ENCODE measurements at places on chromosomes 1 and 21.

GRCh38 chr1:31507676-31508530 is 68.4 kb upstream of the TINAGL1 start:
- no peak for DNase-seq

GRCh38 chr21:40733024-40733397 is 113.9 kb downstream of the DSCAM start:
- DNase-seq = peak; percentile 91

DNA sequence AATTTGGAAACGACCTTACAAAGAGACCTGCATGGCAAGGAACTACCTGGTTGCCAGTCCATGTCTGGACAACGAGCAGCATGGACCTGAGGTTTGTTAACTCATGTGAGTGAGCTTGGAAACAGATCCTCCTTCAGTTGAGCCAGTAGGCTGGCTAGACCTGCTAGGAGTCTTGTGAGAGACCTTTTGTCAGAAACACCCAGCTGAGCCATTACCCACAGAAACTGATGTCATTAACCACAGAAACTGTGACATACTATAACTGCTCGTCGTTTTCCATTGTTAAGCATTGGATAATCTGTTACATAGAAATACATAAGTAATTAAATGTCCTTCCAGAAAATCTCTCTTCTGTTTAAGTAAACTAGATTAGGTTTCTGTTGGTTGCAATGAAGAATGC is 211.1 kb upstream of the C21orf91 start:
- DNase-seq = no peak

DNA sequence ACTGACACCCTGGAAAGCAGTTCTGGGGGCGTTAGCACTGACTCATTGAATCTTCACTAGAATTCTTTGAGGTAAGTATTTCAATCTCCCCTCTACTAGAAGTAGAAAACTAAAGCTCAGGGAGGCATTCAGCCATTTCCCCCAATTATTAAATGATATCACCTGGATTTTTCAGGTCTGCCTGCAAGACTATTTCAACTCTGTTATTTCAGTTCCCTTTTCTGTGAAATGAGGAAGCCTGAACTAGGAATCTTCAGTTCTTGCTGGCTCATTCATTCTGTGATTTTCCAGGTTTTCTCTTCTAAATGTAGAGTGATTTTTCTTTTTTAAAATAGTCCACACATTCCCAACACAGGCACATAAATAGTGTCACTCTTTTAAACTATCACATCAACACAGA is 337.0 kb upstream of the NR5A2 start:
- no peak for DNase-seq

GRCh38 chr1:27120854-27121253 is 34.1 kb downstream of the SLC9A1 start:
- DNase-seq = no peak

GRCh38 chr1:20325407-20325843 is 34.8 kb downstream of the VWA5B1 start:
- no peak for DNase-seq

DNA sequence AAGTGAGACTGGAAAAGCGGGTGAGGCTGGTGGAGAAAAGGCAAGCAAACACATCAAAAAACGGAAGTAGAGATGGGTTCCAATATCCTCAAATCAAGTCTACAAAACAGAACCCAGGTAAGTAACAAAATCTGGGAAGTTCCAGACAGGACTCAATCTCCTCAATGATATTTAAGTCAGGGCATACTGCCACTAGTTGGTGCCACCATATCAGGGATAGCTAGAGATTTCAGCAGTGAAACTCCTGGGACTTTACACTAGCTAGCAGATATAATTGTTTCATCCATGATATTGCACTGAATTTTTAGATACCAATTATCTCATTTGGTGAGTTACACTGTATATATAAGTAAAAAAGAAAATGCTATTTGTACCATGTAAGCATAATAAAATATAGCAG is 52.0 kb downstream of the EYA3 start:
- no peak for DNase-seq

- DNase-seq = peak; percentile 56
These were observed 65.5 kb upstream of the WNT4 start for GRCh38 chr1:22208268-22208972.

- DNase-seq = no peak
These were observed 2.8 kb downstream of the ZBTB8OS start for GRCh38 chr1:32647308-32648134.

- DNase-seq = no peak
These were observed 760.2 kb downstream of the PLA2G4A start for GRCh38 chr1:187588917-187589316.

All from NCI-H1417 (cell line).